Stimulated activated CD8-positive, alpha-beta memory T cell treated with anti-CD3 and anti-CD28 coated beads, Interleukin-7, amount 100 ng/mL, for 48 hours (primary cell): ENCODE measurements at places on chromosomes 11 and 22.

- DNase-seq = no peak
Measured at GRCh38 chr22:19755722-19756287, 4.8 kb upstream of the TBX1 start.

- no peak for DNase-seq
Measured at GRCh38 chr22:20312396-20313191, 7.3 kb downstream of the DGCR6L start.

DNA sequence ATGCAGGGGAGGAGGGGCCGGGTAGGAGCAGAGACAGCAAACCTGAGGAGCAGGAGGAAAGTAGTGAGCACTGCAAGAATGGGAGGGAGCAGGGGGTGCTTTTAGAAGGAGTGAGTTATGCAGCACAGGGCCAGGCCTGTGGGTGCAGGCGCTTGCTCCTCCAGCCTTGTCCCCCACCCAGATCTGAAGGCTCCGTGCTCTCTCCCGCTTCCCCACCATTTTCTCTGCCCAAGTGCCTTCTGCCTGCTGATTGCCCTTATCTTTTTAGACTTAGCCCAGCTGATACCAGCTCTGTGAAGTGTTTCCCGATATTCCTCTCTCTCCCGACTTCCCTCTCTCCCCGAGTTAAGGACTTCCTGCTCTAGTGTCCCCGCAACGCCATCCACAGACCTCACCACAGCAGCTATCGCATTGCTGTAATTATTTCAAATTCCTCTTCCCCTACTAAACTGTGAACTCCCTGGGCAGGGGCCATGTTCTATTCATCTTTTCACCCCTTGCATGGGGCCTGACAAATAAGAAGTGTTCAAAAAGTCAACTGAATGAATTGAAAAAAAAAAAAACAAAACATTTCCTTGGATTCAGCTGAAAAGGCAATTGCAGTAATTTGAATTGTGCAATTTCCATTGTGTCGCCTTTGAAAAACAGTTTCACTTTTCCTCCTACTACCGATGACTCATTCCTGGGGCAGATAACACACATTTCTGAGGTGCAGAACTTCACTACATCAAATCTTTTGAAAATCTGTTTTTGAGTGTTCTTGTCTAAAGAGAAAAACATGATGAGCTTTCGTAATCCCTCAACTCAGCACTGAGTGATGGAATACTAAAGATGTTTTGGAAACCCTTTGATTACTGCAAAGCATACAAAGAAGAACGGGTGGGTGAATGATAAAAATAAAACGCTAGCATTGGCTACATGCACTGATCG lies 69.7 kb upstream of the BMAL1 start:
- no peak for DNase-seq

- no peak for DNase-seq
Measured at GRCh38 chr11:123125169-123125568, 63.2 kb upstream of the HSPA8 start.

- DNase-seq = no peak
Measured at GRCh38 chr11:105786741-105787140, 176.9 kb downstream of the GRIA4 start.

GRCh38 chr22:40178417-40179409 lies 988 bp downstream of the TNRC6B start:
- DNase-seq = no peak

- DNase-seq = no peak
Measured at GRCh38 chr22:49272546-49273125, 555.0 kb downstream of the BRD1 start.

DNA sequence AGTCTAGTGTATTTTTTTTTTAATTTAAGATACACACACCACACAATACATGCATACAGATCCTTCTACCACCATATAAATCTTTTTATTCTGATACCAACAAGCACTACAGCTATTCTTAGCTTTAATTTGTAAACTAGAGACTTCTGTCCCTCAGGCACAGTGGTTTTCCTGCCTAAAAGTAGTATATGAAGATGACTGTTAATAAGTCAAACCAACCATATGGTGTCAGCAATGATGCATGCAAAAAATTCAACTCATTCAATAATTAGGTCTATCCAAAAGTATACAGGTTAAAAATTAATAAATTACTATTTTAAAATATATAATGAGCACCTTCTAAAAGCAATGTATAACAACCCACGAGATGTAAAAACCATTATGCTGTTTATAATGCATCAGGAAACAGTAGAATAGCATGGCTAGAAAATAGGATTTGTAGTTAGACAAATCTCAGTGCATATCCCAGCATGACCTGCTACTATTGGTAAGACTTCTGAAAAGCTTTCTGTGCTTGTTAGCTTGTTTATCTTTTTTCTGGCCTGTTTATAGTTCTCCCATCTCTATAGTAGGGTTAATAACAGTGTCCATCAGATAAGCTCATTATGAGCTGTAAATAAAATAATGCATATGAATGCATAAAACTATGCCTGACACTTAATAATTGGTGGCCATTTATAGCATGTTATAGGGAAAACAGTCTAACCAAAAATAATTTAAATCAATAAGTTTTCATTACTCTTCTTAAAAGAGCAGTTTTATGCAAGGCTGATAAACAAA lies 10.2 kb downstream of the RAB38 start:
- no peak for DNase-seq

GRCh38 chr11:70302419-70302752 lies 31.9 kb downstream of the PPFIA1 start:
- DNase-seq = no peak

- DNase-seq = no peak
Measured at GRCh38 chr11:115437902-115438575, 66.2 kb downstream of the CADM1 start.

GRCh38 chr11:108197351-108197750 lies 25.1 kb downstream of the NPAT start:
- DNase-seq = no peak

DNA sequence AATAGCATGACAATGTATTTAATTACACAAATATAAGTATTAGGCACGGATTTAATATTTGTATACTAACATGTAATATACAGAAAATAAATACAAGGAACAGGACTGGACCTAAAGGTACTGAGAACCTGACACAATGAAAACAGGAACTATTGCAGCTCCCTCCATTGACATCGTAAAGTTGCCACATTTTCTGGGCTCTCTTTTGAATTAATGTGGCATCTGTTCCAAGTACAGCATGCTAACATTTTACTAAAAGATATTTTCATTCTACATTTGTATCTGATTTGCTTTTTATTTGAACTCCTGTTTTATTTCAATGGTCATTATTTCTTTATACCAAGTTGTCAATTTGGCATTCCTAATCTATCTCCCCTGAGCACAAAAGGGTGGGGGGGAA lies 15.3 kb downstream of the PHF21A start:
- DNase-seq = no peak

DNA sequence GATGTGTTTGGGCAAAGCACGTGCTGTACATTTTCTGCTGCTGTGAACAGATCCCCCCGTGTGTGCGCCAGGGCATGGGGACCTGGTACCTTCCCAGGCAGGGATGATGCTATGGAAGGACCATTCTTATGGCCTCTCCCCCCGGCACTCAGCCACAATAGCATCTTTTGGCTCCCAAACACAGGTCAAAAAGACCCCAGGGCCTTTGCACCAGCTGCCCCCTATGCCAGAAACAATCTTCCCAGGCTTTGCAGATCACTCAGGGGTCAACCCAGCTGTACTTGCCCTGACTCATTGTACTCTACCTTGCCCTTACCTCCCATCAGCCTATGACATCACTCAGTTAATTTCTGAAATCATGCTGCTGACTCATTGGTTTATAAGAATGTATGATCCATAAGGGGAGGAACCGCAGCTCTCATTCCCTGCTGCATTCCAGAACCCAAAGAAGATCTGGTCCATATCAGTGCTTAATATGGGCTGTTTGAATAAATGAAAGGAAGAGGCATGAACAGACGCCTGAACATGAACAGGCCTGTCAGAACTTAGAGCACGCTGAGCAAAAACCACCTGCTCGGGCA lies 100.7 kb downstream of the CELSR1 start:
- DNase-seq = no peak

GRCh38 chr11:128284634-128285033 lies 302.7 kb downstream of the ETS1 start:
- no peak for DNase-seq
